ENCODE measurements at places on chromosomes 11 and 22.

DNA sequence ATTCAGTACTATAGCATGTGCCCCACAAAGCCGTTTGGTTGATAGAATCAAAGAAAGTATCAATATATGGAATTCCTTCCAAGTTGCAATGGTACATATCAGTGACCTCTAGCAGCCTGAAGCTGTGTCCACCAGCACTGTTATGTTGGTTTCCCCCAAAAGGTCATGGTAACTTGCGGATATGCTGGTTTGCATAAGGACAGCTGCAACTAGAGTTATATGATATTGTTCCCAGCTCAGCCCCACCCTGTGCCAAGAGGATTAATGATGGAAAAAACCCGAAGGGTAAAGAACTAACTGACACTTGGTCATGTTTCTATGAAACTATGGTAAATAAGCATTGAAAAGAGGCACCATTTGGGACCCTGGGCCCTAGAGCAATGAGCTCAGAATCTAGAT is 93.5 kb downstream of the PDHX start:
- no peak for DNase-seq

- DNase-seq = no peak
Observed at GRCh38 chr11:60992842-60993409, 21.4 kb downstream of the CD6 start.

GRCh38 chr11:87254562-87254961 is 216.8 kb downstream of the TMEM135 start:
- DNase-seq = no peak

DNA sequence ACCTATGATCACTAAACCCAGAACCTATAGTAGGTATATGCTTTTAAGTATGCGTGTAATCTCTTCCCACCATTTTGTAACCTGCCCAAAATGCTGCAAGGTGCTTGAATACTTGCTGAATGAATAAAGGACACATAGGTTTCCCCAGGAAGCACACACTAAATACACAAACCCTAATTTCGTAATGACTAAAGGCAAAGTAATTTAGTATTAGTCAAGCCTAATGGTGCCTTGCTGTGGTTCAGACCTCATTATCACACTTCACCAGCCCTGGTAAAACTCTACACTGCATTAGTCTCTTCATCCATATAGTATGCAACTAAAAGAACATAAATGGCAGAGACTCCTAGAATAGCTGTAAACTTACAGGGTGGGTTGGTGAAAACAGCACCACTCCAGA is 289.0 kb upstream of the PITPNB start:
- DNase-seq = no peak

DNA sequence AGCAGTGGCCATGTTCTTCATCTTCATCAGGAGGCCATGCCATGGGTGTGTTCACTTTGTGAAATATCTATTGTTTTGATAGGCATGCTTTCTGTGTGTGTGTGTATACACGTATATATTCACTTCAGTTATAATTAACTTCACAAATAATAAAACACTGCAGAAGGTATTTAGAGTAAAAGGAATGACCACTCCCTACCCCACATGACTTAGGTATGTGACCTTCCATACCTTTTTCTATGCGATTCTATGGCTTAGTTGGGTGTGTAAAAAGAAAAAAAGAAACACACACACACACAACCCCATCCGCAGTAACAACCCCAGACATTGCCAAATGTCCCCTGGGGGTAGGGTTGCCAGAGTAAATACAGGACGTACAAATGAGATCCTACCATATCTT is 72.0 kb downstream of the CYTH4 start:
- DNase-seq = no peak

DNA sequence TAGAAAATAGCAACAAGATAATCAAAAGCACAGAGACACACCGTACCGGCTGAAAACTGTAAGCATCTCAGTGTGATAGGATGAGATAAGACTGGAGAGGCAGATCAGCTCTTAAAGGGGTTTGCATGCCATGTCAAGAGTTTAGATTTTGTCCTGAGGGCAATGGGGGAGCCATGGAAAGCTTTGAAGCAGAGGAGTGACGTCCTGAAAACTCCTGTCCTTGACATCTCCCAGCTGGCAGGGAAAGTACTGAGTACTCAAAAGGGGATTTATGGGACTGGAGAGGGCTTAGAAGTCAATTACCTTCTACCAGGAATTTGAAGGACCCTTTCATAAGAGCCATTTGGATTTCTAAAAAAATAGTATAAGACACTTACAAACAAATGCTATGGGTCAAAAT is 420.5 kb upstream of the NARS2 start:
- no peak for DNase-seq

- DNase-seq = peak; percentile 76
Observed at GRCh38 chr22:43346521-43346929, 3.4 kb upstream of the SCUBE1 start.

DNA sequence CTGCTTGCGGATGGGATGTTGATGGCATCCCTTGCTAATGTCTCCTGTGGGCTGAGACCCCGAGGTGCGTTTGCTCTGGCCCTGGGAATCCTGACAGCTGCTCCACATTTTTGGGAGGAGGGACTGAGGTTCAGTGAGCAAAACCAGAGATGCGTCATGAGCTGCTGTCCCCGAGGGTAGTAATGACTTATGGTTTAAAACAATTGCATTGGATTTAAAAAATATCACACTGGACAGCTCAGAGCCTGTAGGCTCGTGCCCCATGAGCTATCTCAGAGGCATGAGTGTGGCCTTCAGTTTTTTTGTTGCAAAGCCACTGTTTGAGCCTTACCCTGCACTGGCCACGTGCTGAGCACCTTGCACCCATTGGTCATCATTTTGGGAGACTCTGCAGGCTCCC is 20.9 kb upstream of the PARVG start:
- no peak for DNase-seq

- no peak for DNase-seq
Observed at GRCh38 chr22:50304528-50305392, 2.7 kb downstream of the PLXNB2 start.

- DNase-seq = no peak
Observed at GRCh38 chr11:109784536-109784935, 308.7 kb upstream of the ZC3H12C start.

DNA sequence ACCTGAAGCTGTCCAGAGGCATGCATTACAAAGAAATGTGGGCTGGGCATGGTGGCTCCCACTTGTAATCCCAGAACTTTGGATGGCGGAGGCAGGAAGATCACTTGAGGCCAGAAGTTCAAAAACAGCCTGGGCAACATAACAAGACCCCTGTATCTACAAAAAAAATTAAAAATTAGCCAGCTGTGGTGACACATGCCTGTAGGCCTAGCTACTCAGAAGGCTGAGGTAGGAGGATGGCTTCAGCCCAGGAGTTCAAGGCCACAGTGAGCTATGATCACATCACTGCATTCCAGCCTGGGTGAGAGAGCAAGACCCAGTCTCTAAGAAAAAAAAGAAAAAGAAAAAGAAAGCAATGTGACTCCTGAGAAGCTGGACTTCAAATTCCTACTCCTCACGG is 138.5 kb upstream of the HSD17B12 start:
- DNase-seq = no peak

DNA sequence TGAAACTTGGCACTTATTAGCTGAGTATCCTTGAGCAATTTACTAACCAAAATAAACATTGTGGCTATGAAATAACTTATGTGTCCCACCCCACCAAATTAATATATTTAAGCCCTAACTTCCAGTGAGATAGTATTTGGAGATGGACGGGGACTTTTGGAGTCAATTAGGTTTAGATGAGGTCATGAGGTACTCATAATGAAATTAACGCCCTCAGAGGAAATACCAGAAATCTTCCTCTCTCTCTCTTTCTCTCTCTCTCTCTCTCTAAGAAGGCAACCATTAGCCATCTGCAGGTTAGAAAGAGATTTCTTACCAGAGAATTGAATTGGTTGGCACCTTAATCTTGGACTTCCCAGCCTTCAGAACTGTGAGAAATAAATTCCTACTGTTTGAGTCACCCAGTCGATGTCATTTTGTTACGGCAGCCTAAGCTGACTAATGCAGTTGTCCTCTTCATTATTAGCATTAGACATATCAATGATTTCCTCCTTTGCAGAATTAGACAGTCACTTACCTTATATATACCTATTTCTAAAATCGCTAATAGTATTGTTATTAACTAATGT is 1284.0 kb downstream of the FAM181B start:
- DNase-seq = peak; percentile 8

DNA sequence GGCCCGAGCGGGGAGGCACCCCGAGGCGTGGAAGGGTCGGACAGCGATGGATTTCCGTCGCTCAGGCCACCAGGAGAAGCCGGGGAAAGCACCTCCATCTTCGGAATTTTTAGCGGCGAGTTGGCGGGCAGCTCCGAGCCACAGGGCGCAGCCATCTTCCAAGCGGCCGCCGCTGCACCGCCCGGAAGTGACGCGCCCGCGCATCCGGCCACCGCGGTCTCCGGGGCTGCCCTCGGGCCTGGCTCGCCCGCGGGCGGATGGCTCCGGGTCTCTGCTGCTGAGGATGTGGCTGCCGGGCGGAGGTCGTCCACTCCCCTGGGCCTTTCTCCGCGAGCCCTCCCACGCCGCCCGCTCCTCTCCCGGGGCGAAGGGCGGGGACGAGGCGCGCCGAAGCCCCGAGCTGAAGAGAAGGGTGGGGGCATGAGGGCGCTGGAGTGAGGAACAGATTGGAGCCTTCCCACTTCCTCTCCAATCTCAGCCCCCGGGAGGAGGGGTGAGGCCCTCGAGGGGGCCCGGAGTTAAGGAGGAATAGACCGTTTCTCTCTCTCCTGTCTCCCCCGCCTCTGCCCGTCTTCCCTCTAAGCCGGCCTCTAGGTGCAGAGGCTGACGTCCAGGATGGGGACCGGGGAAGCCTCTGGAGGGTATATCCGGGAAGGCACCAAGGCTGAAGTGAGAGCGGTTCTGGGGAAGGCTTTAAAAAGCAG is at the start of gene MSANTD2:
Gene MSANTD2 (minus strand): TSS at position 181 of the 704 bp plus-strand sequence. CDS start 26 bp downstream, at position 155.
- peak; percentile 86 for DNase-seq

GRCh38 chr11:113384551-113384950 is 3.0 kb upstream of the ANKK1 start:
- DNase-seq = no peak

- no peak for DNase-seq
Observed at GRCh38 chr22:27088026-27088425, 430.6 kb downstream of the MIAT start.

DNA sequence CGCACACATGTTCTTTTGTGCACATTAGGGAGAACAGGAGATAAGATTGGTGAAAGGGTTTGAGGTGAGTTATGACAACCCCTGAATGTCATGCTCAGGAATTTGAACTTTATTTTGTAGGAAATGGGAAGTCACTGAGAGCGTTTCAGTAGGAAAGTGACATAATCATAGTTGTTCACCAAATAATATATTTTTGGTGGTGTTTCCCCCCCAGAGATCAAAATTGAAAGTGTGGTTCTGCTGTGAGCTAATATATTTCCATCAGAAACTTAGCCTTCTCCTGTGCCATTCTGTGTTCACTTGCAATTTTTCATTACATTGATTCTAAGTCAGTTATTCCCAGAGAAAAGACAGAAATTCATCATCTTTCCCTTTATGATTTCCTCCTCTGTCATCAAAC is 64.1 kb upstream of the RCN1 start:
- no peak for DNase-seq

DNA sequence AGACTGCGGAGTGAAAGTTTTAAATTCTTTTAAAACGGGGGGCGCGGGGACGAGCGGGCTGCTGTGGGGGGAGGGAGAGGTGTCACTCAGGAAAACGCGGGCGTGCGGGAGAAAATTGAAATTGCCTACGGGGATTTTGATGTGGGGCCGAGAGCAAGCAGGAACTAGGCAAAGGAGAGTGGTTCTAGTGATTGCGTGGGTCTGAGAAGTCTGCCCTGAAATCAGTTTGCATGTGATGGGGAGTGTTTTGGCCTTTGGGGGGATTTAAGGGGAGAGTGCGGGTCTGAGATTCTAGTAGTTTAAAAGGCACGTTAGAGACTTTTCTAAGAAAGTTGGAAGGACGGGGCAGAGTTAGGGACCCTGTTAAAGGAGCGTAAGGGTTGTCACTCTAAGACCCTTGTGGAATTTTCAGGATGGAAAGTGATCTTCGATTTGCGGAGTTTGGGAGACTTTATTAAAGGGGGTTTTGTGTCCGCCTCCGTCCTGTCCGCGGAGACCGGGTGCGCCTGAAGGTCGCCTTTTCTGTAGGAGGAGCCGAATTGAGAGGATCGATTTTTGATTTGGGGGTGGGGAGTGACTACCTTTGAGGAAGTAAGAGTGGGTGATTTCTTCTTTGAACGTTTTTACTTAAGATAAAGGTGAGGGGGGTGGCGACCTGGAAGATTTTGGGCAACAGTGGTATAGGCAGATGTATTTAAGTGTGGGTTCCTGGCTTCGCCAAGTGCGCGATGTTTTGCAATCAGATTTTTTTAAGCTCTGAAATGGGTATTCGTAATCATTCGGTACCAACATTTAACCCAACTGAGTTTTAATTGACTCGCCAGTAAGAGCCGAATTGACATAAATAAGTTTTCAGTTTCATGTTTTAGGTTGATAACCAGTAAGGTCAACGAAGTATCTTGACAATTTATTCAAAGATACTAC is 1.1 kb downstream of the EED start:
- peak; percentile 62 for DNase-seq

DNA sequence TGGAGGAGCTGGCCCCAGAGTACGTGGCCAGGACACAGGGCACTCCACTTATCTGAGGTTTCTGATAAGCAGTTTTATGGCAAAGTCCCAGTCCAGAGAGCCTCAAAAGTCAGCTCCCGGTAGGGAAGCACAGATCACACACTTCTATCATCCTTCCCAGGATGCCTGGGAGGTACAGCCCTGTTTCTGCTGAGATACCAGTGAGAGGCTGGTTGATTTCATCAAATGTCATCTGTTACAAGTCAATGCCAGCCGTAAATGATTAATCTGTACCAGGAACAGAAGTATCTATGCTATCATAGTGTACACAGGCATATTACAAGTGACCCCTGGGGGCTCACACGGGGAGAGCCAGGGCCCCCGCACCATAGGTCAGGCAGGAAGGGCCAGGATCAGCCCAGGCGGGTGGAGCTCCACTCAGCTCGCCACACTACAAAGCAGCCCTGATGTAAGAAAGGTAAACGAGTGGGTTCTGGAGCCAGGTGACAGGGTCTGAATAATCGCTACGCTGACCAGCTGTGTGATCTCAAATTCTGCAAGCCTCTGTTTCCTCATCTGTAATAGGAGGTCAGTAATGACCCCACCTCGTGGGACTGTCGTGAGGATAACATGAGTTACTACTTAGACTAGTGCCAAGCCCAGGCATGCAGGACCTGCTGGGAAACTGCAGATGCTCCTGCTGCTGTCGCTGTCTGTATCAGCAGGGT is 17.6 kb downstream of the PLA2G6 start:
- no peak for DNase-seq

GRCh38 chr11:88345408-88345807 is 7.9 kb upstream of the CTSC start:
- DNase-seq = peak; percentile 61

DNA sequence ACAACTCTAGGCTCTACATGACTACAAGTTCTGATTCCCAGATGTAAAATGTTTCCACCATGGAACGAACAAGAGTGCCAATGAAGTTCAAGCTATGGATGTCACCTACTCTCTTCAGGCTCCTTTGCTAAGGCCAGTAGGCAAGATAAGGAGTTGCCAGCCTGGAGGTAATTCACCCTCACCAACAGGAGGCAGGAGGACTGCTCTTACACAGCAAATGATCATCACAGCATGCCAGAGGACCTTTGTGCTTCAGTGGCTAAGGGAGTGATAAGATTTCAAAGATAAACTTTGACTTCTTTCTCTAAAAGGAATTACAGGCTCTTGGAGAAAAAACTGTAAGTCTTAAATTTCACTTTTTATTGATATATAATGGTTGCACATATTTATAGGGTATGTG is 54.1 kb upstream of the SLC36A4 start:
- DNase-seq = no peak
